OCI-M1 (cell line): ENCODE measurements at places on chromosomes 3 and 15.
A peak's percentile ranks its signal among the peaks of the same experiment; 100 is the strongest.

DNA sequence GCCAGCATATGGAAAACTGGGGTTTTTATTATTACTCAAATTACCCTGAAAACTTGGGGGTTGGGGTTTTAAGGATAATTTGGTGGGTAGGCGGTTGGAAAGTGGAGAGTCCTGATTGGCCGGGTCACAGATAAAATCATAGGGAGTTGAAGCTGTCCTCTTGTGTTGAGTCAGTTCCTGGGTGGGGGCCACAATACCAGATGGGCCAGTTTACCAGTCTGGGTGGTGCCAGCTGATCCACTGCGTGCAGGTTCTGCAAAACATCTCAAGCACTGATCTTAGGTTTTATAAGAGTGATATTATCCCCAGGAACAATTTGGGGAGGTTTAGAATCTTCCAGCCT, 4.9 kb upstream of the ZNF662 start:
- DNase-seq = no peak

GRCh38 chr15:70319466-70319865, 221.7 kb upstream of the TLE3 start:
- no peak for DNase-seq

DNA sequence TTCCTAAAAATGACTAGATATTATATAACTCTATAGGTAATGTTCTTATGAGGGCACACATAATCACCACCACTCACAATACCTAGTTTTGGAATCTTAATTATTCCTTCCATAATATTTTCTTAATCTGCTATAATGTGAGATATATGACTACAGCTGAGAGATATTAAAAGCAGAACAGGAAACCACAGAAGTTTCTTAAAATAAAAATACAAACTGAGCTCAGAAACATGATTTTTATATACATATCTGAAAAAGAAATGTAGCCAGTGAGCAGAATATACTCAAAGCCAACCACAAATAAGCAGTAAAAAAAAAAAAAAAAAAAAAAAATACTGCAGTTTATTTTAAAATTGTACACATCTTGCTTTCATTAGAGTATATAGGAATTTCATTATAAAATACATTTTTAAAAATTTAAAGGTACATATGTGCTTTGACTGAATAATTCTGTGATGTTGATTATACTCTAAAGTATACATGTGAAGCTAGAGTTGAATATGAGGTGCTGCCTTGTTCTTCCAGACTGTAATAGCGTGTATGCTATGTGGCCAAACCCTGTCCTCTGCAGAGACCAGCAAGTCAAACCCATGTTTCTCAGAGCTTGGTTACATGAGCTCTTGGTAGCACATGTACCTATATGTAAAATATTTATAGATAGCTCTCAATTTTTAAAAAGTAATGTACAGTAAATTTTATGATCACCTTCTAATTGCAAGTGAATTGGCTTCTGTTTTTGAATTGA, 175.0 kb downstream of the UBE2E2 start:
- DNase-seq = no peak

- peak; percentile 89 for DNase-seq
Measured at GRCh38 chr3:8629151-8630021, 15.2 kb downstream of the SSUH2 start.

DNA sequence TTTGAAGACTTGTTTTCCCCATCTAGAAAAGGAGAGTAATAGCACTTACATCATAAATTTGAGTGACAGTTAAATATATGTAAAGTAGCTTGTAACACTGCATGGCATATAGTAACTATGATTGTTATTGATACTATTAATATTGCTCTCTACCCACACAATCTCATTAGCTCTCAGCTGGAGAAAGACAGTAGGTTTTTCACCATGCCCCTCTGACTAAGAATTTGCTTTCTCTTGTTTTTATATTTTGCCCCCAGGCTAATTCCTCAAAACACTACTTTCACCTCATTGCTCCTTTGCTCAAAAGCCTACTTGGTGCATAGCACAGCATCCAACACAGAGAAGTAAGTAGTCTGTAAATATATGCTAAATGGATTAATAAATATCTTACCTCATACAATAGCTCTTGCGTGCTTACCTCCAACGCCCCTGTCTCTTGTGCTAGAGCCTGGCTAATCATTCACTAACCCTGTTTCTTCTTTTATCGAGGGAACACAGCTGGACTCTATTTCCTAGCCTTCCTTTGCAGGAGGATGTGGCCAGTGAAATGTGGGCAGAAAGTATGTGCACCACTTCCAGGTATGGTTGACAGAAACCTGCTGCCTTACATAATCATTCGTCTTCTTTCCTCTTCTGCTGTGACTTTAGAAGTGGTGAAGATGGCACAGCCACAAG, 190.0 kb downstream of the PLCH1 start:
- DNase-seq = peak; percentile 7

- DNase-seq = peak; percentile 59
Measured at GRCh38 chr3:66565301-66565700, 64.5 kb upstream of the LRIG1 start.

- no peak for DNase-seq
Measured at GRCh38 chr3:186365202-186365974, 3.4 kb upstream of the DGKG start.

- DNase-seq = no peak
Measured at GRCh38 chr15:53739651-53740050, 19.8 kb downstream of the WDR72 start.

DNA sequence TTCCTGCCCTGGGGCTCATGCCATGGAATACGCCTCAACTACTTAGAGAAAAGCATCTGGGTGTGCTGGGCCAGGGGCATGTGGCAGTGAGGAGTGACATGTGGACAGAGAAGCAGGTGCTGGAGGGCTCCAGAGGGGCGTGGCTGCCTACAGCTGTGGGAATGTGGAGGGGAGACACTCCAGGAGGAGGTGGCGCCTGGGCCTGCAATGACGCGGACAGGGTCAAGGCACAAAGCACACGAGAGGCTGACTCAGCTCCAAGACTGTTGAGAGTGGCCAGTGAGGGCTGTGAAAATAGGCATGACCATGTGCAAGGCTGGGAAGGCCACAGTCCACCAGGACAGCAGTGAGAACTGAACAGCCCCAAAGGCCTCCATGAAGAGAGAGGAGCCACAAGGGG, 48.5 kb downstream of the PTH1R start:
- DNase-seq = no peak

- DNase-seq = no peak
Measured at GRCh38 chr3:170240671-170241070, 18.4 kb downstream of the PRKCI start.

- no peak for DNase-seq
Measured at GRCh38 chr3:28287046-28287445, 45.6 kb downstream of the CMC1 start.

DNA sequence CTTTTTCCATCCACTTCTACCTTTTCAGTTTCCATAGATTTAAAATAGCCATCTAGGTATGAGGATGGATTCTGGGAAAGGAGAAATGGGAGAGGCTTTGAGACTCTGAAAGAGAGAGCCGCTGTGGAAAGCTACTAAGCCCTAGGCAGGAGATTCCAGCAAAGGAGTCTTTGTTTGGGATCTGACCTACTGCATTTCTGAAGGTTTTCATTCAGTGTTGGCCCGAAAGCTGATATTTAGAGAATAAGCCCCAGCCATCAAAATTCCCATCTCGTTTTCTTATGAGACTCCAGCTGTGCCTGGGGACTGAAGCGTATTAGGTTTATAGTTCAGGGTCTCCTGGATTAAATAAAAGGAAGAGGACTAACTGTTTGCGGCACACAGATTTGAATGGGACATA, 19.5 kb downstream of the LIPH start:
- DNase-seq = no peak

- no peak for DNase-seq
Measured at GRCh38 chr3:11455956-11456355, 183.8 kb downstream of the ATG7 start.

GRCh38 chr3:36743826-36744225, 20.5 kb downstream of the DCLK3 start:
- DNase-seq = no peak

- DNase-seq = no peak
Measured at GRCh38 chr3:127487196-127487595, 103.3 kb downstream of the TPRA1 start.

- DNase-seq = no peak
Measured at GRCh38 chr3:59412516-59412915, 362.7 kb upstream of the CFAP20DC start.

GRCh38 chr15:71469413-71469812, 340.9 kb upstream of the NR2E3 start:
- DNase-seq = no peak

DNA sequence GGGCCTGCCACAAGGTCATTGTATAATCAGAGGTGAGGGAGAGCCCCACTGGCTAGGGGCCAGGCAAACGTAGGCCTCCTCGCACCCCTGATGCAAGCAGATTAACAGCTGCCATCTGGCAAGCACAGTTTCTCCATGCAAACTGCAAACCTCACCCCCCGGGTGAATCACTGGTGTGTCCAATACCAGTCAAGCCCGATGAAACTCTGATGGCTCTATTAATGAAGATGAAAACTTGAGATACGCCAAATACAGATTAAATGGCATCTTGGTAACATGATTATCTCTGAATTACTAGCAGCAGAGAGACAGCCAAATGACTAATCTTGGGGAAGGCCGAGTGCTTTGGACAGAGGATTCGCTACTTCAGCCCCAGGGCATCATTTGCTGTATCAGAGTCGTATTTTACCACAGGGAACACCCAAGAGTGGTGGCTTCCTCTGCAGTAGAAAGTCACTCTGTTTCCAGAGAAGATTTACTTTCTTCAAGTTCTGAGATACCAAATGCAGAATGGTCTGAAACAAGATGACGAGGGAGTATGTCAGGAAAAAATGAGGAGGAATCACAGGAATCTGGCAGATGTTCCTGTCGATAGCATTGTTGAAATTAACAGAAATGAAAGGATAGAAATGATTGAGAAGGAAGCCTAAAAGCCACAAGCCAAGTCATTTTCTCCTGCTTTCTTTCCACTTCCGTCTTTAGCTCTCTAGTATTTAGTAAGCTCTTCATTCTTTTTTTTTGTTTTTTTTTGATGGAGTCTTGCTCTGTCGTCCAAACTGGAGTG, 96.2 kb upstream of the NR2F2 start:
- DNase-seq = peak; percentile 11

- no peak for DNase-seq
Measured at GRCh38 chr15:54374184-54374952, 396.1 kb downstream of the UNC13C start.

DNA sequence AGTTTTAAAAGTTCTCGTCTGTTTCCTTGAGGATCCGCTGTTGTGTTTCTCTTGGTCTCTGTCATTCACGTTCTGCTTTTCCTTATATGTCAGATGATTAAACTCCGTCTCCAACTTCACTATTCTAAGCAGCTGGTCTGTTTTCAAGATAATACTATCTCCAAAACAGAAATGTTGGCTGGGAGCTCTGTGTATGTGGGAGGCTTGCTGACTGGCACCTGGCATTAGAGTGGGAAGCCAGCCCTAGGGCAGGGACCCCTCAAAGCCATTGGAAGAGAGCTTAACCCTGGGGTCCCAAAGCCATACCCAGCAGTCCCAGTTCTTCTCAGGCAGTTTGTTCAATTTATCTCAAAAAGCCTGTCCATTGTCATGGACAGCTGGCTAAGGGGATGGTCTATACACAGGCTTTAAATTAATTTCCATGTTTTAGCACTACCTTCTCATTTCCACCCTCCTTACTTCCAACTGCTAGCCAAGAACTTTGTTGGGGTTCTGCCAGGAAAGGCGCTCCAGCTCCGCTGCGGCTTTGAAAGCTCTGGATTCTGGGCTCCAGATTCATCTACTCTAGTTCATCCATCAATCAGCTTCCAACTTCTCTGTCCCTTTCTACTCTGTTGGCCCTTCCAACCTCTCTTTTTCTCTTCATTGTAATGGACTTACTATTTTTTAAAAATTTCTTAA, 9.2 kb downstream of the BTBD1 start:
- DNase-seq = peak; percentile 38

DNA sequence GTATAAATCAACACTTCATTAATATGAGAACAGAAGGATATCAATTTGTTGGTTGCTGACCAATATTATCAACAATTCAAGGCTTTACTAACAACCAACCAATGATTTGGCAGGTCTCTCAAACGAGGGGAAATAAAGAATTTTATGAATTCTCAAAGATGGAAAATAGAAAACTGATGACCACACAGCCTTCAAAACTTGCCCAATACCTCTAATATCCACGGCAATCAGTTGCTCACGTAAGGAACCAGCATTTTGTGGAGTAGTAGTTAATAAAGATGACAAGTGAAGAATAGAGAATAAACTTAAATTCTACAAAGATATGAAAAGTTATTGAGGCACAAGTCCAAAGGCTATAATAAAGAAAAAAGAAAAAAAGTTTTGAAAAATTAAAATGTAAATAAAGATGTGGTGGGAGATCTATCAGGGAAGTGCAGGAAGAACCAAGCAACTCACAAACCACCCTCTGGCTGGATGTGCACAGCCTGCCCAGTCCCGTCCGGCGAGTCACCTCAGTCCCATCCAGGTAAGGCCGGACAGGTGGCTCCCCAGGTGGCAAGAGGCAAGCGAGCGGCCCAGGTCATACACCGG, 808 bp downstream of the GK5 start:
- peak; percentile 53 for DNase-seq

DNA sequence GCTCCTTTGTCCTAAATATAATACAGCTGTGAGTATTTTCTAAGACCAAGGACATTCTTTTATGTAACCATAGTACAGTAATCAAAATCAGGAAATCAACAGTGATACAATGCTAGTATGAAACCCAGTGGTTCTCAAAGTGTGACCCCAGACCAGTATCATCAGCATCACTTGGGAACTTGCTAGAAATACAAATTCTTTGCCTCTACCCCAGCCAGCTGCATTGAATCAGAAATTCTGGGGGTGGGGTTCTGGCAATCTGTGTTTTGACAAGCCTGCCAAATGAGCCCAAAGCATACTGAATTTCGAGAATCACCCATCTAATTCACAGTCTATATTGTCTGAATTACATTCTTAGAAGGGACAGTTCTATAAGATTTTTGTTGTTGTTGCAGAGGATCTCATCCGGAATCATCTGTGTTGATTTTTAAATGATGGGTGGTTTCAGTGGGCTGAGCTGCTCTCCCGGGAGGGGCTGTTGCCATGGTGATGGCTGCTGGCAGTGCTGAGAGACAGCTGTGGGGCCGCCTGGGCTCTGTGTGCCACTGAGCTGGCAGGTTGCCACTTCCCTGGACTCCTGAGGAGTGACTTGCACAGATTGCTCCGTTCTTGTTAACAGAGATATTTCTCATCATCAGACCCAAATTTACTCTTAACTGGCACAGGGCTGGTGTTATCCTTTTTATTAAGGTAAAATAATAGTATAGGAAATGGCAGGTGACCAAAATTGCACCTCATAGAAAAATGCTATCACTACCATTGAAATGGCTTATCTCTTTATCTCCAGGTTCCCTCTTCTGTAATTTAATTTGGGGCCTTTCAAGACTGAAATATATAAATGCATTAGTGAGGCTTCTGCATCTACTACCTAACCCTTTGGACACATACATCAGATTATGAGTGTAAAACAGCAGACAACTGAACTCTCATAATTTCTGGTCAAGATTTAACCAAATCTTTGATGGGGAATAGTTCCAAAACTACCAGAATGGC, 56.5 kb downstream of the NEK11 start:
- no peak for DNase-seq

GRCh38 chr15:70387081-70387480, 289.4 kb upstream of the TLE3 start:
- no peak for DNase-seq
